ENCODE measurements at places on chromosomes 13 and 19.

DNA sequence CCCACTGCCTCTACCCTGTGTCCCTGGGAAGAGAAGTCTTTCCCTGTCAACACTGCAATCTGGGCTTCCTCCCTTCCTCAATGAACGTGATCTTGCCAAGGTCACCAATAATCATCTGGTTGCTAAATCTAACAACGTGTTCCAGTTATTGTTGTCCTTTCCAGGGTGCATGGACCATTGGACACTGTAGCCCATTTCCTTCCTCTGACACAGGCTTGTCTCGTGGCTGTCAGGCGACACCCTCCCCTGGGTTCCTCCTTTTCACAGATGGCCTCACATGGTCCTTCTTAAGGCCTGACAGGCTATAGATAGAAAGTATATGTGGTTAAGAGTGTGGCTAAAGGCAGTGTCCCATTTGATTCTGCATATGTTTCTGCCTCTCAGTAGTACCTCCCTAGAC is 67.7 kb upstream of the STARD13 start:
- DNase-seq, result no peak

DNA sequence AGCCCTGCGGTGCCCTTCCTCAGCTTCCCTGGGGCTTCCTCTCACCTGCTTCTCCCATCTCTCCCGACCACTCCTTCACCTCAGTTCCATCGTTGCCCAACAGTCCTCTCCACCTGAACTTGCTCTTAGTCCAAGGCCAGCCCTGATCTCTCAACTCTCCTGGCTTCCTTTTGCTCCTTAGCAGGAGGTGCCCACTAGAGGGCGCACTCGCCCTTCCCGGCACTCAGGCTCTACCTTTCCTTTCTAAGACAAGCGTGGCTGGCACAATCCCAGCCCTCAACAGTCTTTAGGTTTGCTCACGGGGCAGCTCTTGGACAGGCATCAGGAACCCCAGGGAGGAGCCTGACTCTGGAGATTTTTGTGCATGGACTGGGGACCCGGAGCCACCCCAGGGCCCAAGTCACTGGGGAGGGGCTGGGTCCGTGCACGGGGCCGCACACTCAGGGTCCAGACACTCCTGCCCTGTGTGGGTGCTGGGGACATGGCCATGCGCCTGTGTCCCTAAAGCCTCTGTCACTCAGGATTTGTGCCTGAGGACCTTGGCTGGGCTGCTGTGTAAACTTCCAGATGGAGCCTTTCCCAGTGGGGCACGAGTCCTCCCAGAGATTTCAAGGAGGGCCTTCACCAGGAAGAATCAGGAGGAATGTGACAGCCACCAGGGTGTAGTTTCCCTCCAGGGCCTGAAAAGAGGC is 12.1 kb upstream of the CEACAM8 start:
- DNase-seq, result peak; percentile 77

- peak; percentile 65 for DNase-seq
These were observed 27.9 kb upstream of the ONECUT3 start for GRCh38 chr19:1725100-1726064.

DNA sequence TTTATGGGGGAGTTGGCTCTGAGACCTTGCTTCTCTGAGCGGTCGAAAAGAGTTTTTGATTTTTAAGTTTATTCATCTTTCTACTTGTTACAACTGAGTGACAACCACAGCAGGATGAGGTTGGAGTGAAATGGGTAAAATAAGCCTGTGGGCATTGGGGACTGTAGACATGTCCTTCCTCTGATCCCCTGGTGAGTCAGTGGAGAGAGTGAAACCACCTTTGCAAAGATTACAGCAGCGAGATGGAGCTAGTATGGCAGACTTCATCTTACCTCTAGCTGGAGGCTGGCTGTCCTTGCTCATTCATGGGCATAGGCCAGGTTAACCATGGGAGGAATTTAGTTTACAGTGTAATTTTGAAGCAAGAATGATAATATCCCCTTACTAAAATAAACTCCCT is 30.9 kb upstream of the PSG9 start:
- DNase-seq, result no peak

DNA sequence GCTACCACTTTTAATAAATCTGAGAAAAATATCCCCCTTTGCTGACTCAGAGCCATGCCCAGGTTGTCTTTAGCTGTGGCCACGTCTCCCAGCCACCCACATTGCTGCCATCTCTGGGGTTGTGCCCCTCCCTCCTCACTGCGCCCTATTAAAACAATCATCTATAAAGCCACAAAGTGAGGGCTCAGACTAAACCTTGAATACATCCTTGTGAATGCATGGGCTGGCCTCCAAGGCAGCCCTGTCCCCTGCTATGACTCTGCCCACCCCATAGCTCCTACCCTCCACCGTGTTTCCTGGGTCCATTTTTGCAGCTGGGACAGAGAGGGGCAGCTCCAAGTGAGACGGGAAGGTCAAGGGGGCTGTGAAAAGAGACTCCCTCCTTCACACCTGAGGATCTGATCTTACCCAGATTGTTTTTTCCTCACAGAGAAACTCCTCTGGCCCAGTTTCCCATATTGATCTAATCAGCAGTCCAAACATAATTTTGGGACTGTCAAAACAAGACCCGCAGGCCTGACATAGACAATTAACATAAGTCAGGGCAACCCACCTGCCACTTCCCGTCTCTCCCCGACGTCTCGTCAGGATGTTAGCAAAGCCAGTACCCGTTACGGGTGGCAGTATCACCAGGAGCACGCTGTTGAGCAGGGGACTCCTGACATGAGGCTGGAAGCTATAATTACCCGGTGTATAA is 199.0 kb downstream of the KATNAL1 start:
- no peak for DNase-seq

- DNase-seq, result no peak
These were observed 11.2 kb downstream of the HAS1 start for GRCh38 chr19:51712461-51713081.

- no peak for DNase-seq
These were observed 1321.8 kb upstream of the PCDH9 start for GRCh38 chr13:68551701-68552522.

- no peak for DNase-seq
These were observed 318.4 kb upstream of the OBI1 start for GRCh38 chr13:78977311-78977710.

DNA sequence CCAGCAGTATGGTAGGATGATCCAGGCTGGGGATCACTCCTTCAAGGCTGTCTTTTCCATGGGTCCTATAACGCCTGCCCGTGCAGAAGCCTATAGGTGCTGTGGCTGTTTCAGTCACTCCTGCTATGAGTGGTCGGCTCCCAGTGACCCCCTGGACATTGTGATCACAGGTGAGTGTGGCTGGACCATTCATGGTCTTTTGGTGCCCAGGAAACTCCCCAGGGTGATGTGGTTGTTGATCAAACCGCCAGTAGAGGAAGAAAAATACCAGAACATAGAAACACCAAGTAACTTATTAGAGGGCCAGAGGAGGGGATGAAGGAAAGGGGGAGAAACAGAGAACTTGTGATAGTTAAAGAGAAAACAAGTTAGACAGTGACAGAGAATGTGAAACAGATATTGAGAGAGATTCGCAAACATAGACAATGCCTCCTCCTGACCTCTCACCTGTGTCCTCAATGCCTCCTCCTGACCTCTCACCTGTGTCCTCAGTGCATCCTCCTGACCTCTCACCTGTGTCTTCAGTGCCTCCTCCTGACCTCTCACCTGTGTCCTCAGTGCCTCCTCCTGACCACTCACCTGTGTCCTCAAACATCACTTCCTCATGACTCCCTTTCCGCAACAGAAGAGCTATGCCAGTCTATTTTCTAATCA is 19.4 kb downstream of the LAIR2 start:
- no peak for DNase-seq

GRCh38 chr13:108755083-108755482 is 125.7 kb downstream of the MYO16 start:
- no peak for DNase-seq

DNA sequence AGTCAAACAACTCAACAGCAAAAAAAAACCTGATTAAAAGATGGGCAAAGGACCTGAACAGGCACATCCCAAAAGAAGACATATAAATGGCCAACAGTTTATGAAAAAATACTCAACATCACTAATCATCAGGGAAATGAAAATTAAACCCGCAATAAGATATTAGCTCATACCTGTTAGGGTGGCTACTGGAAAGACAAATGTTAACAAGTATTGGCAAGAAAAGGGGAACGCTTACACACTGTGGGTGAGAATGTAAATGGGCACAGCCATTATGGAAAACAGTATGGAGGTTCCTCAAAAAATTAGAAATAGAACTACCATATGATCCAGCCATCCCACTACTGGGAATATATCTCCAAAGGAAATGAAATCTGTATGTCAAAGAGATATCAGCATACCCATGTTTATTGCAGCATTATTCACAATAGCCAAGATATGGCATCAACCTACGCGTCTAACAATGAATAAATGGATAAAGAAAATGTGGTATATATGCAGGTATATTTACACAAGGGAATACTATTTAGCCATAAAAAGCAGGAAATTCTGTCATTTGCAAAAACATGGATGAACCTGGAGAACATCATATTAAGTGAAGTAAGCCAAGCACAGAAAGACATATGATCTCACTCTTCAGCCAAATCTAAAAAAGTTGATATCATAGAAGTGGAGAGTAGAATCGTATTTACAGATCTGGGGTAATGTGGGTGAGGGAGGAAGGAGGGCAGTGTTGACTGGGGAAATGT is 2.3 kb downstream of the ZNF780A start:
- no peak for DNase-seq

DNA sequence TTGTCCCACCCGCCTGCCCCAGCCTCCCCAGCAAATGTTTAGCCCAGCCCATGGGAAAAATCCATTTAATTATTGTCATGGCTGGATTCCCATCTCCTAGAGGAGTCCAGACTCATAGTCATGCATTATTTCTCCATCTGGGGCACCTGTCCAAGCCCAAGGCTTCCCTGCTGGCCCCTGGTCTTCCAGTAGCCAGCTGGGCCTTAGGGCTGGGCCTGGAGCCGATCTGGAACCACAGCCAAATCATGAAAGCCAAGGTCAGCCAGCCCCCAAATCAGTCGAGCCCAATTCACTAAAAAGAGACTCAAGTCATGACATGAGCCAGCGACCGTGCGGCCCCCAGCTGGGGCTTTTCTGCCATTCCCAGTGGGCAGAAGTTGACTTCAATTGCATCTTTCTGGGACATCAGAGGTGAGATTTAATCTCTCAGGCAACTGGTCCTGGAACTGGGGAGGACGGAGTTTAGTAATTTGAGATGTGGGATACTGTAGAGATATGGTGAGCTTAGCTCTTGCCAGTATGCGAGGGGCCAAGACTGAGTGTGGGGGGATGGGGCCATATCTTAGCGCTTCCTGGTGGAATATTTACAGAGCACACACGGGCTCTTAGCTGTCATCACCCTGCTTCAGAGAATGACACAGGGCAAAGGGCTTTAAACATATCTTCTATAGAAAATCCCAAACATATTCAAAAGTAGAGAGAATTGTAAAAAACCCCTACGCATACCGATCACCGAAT is 9.4 kb upstream of the PGLYRP2 start:
- DNase-seq, result no peak

DNA sequence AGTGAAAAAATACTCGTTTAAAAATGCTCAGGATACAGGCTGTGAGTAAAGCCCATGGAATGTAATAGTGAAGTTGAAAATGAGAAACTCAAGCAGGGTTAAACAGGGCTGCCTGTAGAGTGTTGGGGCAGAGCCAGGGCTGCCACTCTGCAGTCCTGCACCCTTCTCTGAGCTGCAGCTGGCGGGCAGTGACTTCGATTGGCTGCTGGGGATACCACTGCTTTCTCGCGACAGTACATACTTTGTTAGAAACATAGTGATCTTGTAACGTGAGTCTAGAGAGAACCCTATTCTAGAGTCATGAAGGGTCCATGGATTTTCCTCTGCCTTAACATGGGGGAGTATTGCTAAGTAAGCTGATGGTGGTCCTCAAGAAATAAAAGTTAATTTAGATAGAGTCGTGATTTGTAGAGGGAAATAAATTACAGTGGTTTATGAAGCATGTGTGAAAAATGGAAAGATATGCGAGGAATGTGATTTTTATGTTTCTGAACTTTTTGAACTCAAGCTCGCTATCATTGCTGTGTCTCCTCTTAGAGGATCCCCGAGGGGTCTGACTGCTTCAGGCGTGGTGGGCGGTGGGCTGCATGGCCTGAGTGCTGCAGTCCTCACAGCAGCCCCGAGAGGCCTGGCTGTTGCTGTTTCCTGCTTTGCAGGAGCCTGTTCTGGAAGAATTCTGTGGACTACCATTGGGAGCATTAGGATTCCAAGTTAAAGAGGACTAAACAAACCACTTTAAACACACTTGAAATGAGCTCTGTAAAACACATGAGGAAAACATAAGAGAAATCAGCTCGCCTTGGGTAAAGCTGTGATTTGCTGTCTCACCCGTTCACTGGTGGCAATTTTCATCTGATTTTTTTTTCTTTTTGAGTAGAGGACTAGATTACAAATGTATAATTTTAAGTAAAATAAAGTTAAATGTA is 95.7 kb downstream of the ARHGEF7 start:
- no peak for DNase-seq

DNA sequence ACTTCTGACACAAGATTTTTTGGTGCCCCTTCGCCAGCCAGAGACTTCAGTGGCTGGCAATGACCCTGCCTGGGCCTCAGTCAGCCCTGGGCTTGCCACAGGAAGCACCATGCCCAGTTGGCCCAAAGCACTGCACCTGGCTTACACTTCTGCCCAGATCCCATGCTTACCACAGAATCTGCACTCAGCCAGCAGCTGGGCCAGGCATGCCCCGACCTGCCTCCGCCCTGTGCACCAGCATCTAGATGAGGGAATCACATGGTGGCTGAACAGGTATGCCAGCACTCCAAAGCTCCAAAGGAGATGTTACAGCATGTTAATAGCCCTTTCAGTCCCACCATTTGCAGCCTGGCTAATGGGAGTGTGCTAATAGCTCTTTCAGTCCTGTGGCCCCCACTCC is 690.9 kb downstream of the SLITRK6 start:
- no peak for DNase-seq

GRCh38 chr19:15974856-15975255 is 26.0 kb downstream of the OR10H4 start:
- no peak for DNase-seq

DNA sequence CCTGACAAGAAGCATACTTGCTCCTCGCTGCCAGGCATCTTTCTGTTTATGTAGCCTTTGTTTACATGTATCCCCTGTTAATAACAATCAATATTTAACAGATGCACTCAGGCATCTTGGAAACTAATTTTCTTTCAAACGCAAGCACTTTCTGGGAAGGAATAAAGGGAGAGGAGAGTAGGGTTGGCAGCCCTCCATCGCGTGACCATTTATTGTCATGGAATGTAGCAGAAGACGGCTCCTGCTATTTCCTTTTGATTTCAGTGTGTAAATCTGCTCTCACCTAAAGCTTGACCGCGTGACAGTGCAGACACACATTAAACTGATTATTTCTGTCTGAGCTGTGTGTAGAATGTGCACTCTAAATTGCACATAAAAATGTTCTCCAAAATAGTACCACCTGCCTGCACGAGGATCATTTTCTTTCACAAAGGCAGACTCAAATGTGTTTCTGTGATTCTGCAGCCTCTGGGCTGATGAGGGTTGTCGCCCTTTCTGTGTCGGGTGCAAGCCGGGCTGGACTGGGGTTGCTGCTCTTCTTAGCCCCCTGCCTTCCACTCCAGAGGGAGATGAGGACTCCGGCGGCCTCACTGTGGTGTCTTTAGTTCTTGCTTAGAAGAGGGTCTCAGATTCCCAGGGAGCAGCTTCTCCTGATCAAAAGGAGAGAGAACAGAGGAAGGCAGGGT is 223.5 kb upstream of the MAB21L1 start:
- DNase-seq, result no peak
